CD4-positive, alpha-beta T cell treated with Interleukin-17A for 1 hour (primary cell): ENCODE measurements at places on chromosomes 4 and X.

GRCh38 chr4:1381944-1382541 is 24.2 kb downstream of the NKX1-1 start:
- DNase-seq = no peak

GRCh38 chr4:174387721-174388120 is 104.0 kb downstream of the CEP44 start:
- no peak for DNase-seq

DNA sequence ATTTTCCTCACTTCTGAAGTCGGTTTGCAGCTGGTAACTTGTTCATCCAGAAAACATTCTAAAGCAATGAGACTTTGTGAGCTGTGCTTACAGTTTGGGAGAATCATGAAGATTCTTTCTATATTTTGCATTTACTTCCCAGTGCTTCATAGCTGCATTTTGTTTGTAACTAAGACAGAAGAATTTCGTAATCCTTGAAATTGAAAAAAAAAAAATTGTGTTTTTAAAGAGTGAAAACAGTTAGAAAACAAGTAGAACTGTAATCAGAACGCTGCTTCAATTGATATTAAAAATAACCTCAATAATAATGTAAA is 392.4 kb downstream of the UNC5C start:
- DNase-seq = no peak

- no peak for DNase-seq
Measured at GRCh38 chrX:148938348-148938747, 437.9 kb downstream of the AFF2 start.

GRCh38 chr4:22191565-22191964 is 243.0 kb upstream of the KCNIP4 start:
- DNase-seq = no peak

DNA sequence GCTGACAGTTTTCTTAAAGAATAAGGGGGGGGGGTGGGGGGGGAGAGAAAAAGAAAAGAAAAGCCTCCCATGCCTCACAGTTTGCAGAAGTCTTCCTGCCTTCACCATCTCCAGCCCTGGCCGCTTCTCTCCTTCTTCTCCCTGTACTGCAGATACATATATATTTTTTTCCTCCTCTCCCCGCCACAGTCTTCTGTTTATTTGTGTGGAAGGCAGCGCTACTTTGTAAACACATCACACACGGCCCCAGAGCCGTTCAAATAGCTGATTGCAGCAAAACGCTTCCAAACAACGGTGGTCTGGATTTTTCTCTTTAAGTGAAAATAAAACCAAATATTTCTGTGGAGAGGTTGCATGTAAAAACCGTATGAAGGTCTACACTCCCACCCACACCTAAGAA is 732 bp downstream of the NLGN4X start:
- no peak for DNase-seq

- DNase-seq = no peak
Measured at GRCh38 chrX:55033429-55033828, 2.7 kb upstream of the ALAS2 start.

GRCh38 chr4:17468619-17469221 is 43.2 kb downstream of the QDPR start:
- DNase-seq = no peak

GRCh38 chrX:10471418-10471817 is 149.0 kb downstream of the MID1 start:
- no peak for DNase-seq

DNA sequence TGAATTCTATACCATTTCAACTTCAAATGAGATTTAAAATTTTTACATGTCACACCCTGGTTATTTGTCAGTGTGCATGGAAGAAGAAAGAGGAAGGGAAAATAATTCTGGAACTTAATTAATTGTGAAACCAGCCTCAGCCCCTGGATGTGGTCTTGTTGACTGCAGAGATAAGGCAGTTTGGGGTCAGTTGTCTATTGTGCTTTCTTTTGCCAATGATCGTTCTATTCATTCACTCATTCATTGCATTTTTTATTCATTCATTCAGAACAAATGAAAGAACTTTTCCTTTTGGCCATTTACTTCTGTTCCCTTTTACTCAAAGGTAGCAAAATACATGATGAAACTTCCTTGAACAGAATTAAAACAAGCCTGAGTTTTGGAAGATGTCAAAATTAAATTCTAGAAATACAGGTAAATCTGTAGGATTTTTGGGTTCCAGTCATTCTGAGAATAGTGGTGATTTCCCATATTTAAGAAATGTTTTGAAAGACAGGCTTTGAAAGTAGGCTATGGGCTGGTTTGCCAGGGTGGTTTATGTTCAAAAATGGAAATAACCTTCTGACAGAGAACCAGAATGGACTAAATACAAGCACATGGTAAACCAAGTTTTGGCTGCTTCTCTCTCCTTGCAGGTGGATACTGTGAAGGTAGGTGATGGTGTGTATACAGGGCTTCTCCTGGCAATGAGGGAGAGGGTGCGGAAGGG is 35.7 kb downstream of the PARM1 start:
- DNase-seq = no peak

DNA sequence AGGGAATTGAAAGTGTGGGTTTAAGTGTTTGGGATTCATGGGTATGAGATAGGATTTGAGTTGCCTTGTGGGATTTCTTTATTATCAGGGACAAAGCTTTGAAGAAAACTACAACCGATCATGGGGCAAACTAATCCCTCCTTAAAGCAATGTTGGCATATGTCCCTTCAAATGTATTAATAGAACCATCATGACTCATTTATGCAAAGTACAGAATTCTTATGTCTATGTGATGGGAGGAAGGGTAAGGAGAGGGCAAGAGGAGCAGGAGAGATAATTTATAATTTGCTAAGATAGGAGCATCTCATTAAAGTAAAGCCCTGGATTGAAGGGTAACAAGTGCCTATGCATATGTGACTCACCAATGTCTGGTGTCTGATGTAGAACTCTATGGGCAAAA is 94.2 kb downstream of the PHEX start:
- DNase-seq = no peak

GRCh38 chrX:53831662-53832635 is 145.4 kb upstream of the HUWE1 start:
- peak; percentile 66 for DNase-seq

DNA sequence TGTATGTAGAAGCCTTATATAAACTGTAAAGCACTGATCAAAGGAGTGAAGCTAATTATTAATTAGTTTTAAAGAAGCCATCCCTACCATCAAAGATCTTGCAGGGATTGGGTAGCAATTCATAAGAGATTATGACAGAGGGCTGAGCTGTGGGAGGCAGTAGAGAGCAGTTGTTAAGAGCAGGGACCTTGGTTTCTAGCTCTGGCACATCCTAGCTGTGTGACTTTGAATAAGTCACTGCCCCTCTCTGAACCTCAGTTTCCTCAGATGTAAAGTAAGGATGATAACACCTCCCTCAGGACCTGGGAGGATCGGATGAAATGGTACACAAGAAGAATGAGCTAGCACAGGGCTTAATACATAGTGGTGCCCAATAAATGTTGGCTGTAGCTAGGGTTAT is 45.4 kb downstream of the APLN start:
- no peak for DNase-seq

DNA sequence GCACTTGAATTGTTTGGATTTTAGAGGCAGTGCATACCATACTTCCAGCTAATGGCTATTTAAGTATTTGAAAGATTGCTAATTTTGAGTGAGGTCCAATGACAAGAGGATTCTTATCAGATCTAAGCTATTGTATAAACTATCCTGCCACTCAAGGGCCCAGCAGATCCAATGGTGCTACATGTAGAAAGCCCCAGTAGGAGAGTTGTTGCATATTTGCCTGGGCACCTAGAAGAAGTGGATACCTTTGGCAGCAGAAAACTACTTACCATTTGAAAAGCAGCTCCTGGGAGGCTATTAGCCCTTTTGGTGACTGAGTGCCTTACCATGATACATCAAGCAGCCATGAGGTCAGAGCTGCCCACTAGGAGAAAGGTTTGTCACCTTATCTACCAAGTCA is 447.3 kb downstream of the C4orf33 start:
- no peak for DNase-seq

DNA sequence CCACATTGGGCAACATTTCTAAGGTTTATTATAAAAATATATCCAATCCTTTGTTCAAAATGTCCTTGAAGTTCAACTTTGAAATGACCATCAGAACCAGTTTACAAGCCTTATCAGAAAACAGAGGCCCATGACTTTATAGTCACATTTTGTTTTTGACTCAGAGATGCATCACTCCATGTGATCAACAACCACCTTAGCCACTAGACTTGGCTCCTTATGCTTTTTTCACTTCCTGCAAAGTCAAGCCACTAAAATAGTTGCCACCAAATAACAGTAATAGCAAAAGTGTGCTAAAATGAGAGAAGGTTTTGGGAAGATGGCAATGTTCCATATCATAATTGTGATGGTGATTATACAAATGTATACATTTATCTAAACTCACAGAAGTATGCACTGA is 181.7 kb downstream of the MAML3 start:
- DNase-seq = no peak

DNA sequence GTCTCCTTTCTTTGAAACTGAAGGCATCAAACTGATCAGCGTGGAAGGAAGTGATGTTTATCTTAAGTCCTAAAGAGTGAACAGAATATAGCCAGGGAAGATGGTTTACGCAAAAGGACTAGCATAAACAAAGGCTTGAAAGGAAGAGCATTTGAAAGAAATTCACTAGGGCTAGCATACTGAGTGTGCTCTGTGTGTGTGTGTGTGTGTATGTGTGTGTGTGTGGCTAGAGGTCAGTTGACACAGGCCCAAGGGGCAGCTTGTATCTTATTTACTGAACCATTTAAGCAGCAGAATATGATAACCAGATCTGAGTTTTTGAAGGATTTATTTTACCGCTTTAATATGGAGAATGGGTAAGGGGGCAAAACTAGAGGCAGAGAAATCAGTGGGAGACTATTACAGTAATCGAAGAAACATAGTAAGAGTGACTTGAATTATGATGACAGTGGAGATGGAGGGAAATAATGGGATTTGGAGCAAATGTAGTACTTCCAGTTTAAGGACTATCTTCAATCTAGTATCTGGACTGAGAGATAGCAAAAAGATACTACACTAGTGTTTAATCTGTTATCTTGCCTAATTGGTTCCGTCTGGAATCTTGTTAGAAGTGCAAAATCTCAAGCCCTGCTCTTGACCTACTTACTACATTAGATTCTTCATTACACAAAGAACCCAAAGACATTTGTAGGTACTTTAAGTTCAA is 36.9 kb downstream of the CEP44 start:
- no peak for DNase-seq

DNA sequence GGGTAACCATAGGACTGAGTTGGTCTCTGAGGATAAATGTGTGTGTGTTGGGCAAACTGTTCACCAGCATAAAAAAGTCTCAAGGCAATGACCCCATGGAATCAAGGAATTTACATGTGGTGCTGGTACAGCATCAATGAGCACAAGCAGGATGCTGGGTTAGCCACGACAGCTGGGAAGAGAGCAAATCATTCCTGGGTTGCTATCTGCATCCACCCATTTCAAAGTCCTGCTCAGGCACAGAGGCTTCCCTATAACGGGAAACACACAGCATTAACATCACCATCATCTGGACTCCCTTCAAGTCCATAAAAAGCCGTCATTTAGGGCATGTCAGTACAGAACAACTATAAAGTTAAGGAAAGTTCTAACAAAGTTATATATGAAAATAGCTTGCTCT is 41.6 kb downstream of the CCDC149 start:
- no peak for DNase-seq

DNA sequence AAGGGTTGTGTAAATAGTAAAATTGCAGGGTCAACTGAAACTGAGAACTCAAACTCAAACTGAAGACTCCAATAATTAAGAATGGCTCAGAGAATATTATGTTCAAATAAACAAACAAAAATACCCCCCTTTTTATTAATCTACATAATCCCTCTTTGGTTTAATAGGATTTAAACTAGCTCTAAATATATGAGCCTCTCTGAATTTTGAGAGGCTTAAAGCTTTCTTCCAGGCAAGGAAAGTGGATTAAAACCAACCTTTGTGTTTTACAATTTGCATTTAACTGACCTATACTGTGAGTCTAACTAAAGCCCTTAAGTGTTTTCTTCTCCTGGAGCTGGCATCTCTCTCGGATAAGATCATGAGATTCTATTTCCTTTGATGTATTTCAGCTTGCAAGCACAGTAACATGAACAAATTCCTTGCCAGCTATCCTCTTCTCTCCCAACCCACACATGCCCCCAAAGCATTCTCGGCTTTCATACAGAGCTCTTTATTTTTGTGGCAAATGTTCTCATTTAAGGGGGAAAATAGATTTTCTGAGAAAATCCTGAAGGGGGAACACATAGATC is 1310.8 kb upstream of the AGA start:
- no peak for DNase-seq

DNA sequence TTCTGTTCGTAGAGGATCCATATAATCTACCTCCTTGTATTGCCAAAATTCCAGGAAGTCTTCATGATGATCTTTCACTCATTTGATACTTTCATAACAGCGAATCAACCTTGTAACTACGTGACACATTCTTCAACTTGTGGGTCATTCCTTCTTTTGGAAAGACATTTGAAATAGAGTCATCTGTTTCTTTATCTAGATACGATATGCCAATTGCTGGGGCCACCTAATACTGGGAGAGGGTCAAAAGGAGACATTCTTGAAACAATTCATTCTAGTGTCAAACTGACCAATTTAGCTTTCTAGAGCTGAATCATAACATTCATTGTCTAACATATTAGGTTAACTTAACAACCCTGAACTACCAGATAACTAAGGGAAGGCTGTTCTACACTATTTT is 62.9 kb upstream of the SMAD1 start:
- no peak for DNase-seq

- DNase-seq = no peak
Measured at GRCh38 chr4:186882293-186882692, 158.6 kb upstream of the FAT1 start.

GRCh38 chr4:72084587-72085011 is 52.8 kb downstream of the NPFFR2 start:
- no peak for DNase-seq

DNA sequence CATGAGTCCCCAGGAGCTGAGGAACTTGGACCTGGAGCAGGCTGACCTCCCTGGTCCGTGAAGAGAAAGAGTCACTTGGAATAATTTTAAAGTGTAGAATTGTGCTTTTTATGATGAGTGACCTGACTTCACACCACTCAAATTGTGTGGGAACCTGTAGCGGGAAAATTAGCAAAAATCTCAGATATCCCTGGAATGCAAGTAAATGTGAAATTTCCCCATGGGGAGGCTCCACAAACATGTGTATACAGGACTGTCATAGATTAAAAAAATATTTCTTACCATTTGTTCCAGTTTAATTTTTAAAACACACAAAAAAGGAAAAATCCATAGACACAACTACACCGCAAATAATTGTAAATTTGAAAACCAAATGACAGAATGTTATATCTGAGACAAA is 1079.6 kb upstream of the PABPC4L start:
- DNase-seq = no peak

- no peak for DNase-seq
Measured at GRCh38 chrX:118904218-118904617, 70.2 kb upstream of the LONRF3 start.

- no peak for DNase-seq
Measured at GRCh38 chrX:42485601-42486000, 292.4 kb downstream of the PPP1R2C start.

GRCh38 chr4:44493924-44494323 is 45.3 kb upstream of the KCTD8 start:
- no peak for DNase-seq
